Left ventricle myocardium inferior (tissue), 1 donor: ENCODE measurements at places on chromosomes 2 and 18. TPM values are rescaled to one million over a fixed set of nuclear protein-coding genes. Genes with fewer than 3 reads are reported as not detected.

- DNase-seq = no peak
Measured at GRCh38 chr2:189409131-189409530, 32.1 kb upstream of the WDR75 start.

DNA sequence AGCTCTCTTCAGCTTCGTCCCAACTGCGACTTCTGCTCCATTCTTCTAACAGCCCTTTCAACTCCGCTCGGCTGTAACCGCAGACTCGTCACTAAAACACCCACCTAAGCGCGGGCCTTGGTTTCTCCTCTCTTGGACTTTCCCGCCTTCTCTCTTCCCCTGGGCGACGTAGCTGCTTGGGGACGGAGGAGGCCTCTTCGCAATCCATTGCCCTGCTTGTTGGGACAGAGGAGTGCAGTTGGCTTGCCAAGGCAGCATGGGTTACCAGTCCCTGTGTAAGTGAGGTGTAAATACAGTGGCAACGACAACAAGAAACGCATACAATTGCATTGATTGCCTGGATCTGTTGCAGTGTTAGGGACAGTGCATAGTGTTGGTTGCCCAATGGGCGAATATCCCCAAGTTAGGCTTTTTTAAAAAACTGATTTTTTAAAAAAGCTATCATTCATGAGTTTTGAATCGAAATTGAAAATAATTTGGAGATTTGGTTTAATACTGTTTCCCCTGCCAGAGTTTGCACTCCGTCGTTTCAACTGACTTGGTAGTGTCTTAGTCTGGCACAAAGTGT lies 484 bp upstream of the DARS1 start:
- DNase-seq = no peak

GRCh38 chr2:241582806-241583205 lies 24.3 kb downstream of the BOK start:
- no peak for DNase-seq

GRCh38 chr2:208090420-208090819 lies 33.9 kb downstream of the CRYGD start:
- no peak for DNase-seq

- DNase-seq = no peak
Measured at GRCh38 chr2:172208791-172209325, 106.2 kb upstream of the DLX2 start.

- DNase-seq = no peak
Measured at GRCh38 chr2:158513841-158514240, 57.1 kb downstream of the PKP4 start.

DNA sequence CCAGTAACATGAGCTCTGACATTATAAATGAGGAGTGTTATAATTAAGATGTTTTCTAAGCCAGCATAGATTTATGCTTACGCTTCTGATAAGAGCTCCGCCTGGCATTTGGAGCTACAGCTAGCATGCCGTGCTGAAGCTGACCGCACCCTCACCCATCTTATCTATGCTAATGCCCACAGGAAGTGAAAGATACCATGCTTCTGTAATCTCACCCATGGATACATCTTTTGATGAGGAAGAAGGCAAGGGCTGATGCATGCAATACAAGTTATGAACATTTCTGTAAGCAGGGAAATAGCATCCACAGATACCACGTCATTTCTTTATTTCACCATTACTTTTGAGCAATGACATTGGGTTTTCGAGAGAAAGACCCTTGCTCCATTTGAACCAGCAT lies 82.3 kb downstream of the ARL4C start:
- DNase-seq = no peak

DNA sequence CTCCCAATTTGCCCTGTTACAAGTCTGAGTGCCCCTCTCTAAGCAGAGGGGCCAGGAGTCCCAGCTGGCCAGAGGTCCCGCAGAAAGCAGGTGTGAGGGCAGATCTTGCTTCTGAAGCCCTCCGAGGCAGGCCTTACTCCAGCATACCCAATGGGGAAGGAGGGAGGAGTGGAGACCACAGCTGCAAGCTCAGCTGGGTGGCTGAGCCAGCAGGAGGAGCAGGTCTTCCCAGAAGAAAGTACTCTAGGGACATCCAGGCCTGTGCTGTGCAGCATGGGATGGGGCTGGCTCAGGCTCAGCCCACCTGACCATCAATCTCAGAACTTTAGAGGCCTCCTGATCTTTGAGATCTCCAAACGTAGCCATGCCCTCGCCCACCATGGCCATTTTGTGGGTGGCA lies 31.3 kb downstream of the PLB1 start:
- no peak for DNase-seq

DNA sequence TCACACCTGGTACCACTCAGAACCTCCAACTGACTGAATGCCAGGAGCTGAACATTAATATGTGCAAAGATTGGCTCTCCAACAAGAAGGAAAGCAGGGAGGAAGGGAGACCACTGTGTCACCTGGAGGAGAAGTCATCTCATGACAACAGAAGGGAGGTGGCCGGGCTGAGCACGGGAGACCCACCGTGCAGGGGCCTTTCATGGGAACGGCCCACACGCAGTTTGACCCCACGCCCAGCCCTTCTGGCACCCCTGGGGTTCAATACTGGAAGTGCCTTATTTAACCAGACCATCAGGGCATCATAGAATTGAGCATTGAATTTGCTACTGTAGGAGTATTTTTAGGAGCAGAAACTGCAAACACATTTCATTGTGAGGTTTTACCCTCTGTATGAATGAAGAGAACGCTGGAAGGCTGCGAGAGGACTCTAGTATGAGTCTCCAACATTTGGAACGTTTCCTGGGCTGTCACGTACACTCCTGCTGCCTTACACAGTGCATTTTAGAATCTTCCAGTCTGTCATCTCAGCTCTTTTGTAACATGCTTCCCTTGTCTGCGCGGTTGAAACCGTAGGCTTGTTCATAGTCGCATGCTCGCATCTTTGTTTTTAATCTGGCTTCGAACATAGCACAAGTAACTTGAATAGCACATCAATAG lies 132.1 kb downstream of the NFATC1 start:
- DNase-seq = no peak

- no peak for DNase-seq
Measured at GRCh38 chr2:42784204-42784880, 8.0 kb downstream of the HAAO start.

DNA sequence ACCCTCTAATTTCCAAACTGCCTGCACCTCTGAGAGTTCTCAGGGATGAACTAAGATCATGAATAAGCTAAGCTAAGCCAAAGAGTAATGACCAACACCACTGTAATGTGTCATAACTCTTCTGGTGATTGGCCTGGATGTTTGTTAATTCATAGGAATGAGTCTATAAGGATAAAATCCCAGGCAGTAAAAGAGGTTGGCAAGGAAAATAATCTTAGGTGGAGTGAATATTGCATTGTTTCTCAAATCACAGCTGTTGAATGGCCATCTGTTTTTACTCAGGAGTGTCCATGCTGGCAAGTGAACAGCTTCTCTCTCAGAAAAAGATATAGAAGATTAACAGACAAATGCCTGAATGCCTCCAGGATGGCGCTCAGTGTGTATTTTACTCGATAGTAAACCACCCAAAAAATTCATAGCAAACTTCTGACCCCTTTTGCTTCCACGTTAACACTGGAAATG lies 60.8 kb upstream of the GLS start:
- DNase-seq = no peak

DNA sequence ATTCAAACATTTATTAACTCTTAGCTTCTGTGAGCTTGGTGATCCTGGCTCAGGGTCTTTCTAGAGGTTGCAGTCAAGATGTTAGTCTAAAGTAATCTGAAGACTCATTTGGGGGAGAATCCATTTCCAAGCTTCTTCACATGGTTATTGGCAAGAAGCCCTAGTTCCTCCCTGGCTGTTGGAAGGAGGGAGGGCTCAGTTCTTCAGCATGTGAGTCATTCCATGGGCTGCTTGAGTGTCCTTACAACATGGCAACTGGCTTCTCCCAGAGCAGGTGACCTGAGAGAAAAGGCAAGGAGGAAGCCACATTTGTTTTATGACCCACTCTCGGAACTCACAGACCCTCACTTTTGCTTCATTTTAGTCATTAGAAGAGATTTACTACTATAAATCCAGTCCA lies 10.6 kb upstream of the C2orf74 start:
- DNase-seq = no peak

DNA sequence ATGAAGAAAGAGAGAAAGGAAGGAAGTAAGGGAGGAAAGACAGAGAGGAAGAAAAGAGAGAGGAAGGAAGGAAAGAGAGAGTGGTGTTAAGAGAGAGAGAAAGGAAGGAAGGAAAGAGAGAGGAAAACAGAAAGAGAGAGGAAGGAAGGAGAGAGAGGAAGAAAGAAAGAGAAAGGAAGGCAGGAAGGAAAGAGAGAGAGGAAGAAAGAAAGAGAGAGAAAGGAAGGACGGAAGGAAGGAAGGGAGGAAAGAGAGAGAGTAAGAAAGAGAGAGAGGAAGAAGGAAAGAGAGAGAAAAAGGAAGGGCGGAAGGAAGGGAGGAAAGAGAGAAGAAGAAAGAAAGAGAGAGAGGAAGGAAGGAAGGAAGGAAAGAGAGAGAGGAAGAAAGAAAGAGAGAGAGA lies 127.4 kb downstream of the GALNT3 start:
- no peak for DNase-seq

- DNase-seq = no peak
Measured at GRCh38 chr2:171069286-171069956, 91.3 kb downstream of the TLK1 start.

DNA sequence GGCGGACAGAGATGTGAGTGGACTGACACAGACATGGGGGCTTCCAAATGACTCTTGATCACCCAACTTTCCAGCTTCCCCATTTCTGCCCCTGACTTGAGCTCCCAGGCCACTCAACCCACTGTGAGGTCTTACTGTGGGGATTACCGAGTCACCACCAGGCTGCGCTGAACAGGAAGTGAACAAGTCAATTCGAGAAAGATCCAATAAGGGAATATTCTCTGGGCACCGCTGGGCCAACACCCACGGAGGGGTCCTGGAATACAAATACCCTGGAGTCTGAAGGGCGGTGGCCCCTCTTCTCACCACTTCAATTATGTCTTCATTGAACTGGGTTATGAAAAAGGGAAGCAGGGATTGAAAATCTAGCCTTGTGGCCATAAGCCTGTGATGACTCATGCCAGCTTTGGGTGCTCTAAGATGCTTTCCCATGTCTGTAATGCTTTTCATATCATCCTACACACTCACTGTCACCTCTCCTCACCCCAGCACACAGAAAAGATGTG lies 37.7 kb downstream of the BCL11A start:
- DNase-seq = no peak

DNA sequence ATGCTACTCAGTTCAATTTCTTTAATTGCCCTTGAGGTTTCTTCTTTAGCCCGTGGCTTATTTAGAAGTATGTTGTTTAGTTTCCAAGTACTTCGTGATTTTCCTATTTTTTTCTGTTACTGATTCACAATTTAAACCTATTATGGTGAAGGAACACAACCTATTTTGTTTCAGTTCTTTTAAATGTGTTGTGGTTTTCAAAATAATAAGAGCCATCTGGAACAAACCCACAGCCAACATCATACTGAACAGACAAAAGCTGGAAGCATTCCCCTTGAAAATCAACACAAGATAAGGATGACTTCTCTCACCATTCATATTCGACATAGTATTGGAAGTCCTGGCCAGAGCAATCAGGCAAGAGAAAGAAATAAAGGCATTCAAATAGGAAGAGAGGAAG lies 155.2 kb downstream of the GALNT1 start:
- DNase-seq = no peak

DNA sequence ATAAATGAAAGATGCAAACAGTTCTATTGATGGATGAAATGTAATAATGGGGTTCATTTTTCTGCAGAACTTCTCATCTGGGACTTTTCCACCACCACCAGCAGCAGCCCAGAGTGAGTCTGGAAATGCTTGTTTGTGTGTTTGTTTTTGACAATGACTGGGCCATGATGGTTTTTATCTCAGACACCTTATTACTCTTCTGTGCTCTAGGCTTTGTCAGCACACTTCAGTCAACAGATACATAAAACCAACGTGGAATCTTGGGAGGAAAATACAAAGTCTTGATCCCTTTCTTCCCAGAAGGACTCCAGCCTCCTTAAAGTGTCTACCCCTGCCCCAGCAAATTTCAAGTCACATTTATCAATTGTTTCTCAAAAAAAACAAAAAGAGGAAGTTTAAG lies 134.0 kb downstream of the MREG start:
- no peak for DNase-seq

DNA sequence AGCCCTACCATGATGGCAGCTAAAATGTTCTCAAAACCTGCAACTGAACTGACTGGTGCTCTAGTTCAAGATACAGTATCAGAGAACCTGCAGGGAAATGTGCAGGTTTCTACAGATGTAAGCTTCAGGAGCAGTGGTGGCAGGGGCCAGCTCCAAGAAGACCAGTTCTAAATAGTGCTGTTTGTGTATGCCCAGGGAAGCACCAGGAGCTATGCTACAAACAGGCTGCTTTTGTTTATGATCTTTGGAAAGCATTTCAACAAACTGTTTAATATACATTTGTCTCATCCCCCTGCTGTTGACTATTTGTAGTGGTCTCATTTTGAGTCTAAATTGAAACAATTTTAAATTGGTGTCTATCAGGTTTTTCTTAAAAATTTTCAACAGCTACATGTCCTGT lies 20.7 kb downstream of the FZD5 start:
- DNase-seq = no peak

GRCh38 chr18:55001394-55002024 lies 42.2 kb upstream of the CCDC68 start:
- no peak for DNase-seq

DNA sequence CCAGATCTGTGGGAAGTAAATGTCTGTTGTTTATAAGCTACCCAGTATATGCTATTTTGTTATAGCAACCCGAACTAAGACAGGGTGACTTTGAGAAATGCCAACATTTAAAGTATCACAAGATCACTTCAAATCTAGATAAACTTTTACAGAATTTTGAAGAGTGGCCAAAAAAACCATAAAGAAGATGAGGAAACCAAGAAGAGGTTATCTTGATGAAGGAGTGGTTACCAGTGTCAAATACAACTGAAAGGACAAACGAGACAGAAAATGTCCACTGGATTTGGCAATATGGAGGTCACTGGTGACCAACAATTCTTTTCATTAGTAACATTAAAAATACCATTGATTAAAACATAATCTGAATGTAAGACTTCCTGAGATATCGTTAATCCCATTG lies 235.7 kb downstream of the DYM start:
- DNase-seq = no peak

GRCh38 chr2:235347691-235348090 lies 146.2 kb upstream of the AGAP1 start:
- DNase-seq = no peak

- no peak for DNase-seq
Measured at GRCh38 chr2:101302016-101302415, 6.5 kb downstream of the RNF149 start.

- DNase-seq = no peak
Measured at GRCh38 chr18:70072678-70073077, 125.0 kb upstream of the CD226 start.

DNA sequence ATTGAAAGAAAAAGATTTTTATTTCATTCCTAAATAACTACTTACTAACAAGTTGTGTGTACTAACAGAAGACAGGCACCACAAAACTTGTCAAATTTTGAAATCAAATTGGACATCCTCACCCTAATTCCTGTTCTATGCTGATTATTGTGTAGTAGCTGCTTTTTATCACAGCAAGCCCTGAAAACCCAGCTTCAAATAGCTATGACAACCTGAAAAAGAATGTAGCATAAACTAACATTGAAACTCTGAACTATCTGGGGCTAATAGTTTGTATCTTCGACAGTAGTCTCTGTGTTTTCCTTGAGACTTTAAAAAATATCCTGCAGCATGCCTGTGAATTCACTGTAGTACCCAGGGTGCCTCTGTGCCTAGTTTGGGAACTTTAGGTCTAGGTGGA lies 122.6 kb downstream of the WDPCP start:
- DNase-seq = no peak

Gene PAIP2B
- total RNA-seq = 76.6 TPM

Gene THSD7B
- total RNA-seq = 0.22 TPM

Gene KLHL30
- total RNA-seq = 17.3 TPM

Gene ZSWIM2
- not detected for total RNA-seq

Gene OSGEPL1
- 9.8 TPM for total RNA-seq

Gene ADAM23
- total RNA-seq = 61.2 TPM
